ENCODE measurements at places on chromosomes 2 and 18.

DNA sequence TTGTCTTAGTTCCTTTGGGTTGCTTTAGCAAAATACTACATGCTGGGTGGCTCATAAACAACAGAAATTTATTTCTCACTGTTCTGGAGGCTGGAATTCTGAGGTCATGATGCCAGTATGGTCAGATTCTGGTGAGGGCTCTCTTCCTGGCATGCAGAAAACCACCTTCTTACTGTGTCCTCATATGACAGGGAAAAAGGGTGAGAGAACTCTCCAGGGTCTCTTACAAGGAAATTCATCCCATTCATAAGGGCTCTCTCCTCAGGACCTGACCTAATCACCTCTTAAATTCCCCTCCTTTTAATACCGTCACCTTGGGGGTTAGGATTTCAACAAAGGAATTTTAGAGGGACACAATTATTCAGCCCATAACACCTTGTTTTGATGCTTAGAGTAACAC, 243.1 kb upstream of the TNP1 start:
- DNase-seq: peak; percentile 17

GRCh38 chr18:79436556-79437275, 41.0 kb downstream of the NFATC1 start:
- DNase-seq: no peak

- DNase-seq: no peak
These were observed 102.0 kb downstream of the DCDC2C start for GRCh38 chr2:3805201-3805939.

DNA sequence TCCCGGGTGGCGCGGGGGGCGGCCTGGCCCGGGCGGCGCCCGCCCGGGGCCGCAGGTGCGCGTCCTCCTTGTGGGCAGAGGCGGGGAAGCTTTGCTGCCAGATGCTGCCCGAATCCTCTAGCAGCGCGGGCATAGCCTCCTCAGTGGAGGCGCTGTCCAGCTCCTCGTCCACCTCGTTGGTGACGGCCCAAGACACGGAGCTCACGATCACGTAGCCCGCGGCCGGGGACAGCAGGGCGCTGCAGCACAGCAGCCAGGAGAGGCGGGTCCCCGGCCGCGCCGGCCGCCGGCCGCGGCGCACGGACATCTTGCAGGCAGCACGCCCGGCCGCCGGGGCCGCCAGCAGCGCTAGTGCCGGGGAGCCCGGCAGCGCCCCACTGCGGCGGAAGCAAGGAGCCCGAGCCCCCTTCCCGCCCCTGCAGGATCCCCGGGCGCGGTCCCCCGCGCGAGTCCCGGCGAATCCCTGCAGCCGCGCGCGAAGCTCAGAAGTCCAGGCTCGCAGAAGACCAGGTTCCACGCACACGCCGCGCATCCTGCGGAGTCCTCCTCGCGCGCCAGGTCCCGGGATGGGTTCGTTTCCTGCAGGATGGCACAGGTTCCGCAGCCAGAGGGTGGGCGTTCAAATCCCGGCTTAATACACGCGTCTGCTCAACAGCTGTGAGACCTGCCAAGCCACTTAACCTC, at the start of gene CREG2:
Gene CREG2, minus strand, starts transcription at position 353 of the 684 bp plus-strand sequence. Its CDS starts 46 bp downstream, at position 307.
- DNase-seq: peak; percentile 24

GRCh38 chr2:61926531-61927477, 21.3 kb downstream of the COMMD1 start:
- no peak for DNase-seq
